ENCODE measurements at places on chromosomes 5 and 9. TPM values are rescaled to one million over a fixed set of nuclear protein-coding genes. Genes with fewer than 3 reads are reported as not detected.

Gene SLC6A7
- 0.02 TPM for polyA plus RNA-seq

Gene BTNL8
- polyA plus RNA-seq: 0.42 TPM

Gene LCN15
- 0.08 TPM for polyA plus RNA-seq

Gene FAM53C
- 75.3 TPM for polyA plus RNA-seq

Gene CSF1R
- not detected for polyA plus RNA-seq

Gene PHF24
- polyA plus RNA-seq: 0.29 TPM

Gene SOX30
- 0.35 TPM for polyA plus RNA-seq

Gene GZMA
- not detected for polyA plus RNA-seq

Gene PCDHB11
- polyA plus RNA-seq: 0.63 TPM

Gene REEP2
- polyA plus RNA-seq: 44.7 TPM

Gene PDGFRB
- polyA plus RNA-seq: 4.2 TPM

Gene IRX1
- 2.6 TPM for polyA plus RNA-seq

Gene GFI1B
- 0.11 TPM for polyA plus RNA-seq

All from H1 (cell line).